WTC11 (cell line): ENCODE measurements at places on chromosomes 13 and 19. TPM values are rescaled to one million over a fixed set of nuclear protein-coding genes. Genes with fewer than 3 reads are reported as not detected.
A peak's percentile ranks its signal among the peaks of the same experiment; 100 is the strongest.

- no peak for DNase-seq
- H3K36me3 ChIP-seq, result no peaks in the 10 kb centered on the region
- no peaks in the 10 kb centered on the region for H3K27me3 ChIP-seq
- no peak overlapping the region for H3K4me3 ChIP-seq
- H3K27ac ChIP-seq, result no peak overlapping the region
- H3K4me1 ChIP-seq, result peaks cover 15% of the 10 kb centered on the region
Measured at GRCh38 chr13:48741377-48741776, 87.6 kb downstream of the CYSLTR2 start.

DNA sequence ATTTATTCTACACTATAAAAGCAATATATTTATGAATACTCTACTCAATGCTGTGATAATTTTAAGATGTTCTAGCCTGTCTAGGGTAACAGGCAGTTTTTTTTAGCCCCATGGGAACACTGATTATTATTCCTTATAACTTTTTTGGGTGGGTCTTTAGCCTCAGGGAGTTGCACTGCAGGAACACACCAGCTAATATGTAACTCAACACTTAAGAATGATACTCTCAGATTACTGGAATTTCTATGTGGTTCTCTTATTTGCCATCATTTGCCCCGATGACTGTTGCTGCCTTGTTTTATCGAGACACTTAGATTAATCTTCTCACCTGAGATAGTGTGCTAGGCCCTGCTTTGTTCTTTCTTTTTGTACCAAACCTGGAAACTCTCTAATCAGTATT, 396.9 kb upstream of the SLITRK1 start:
- no peak overlapping the region for H3K27ac ChIP-seq
- no peak for DNase-seq
- no peaks in the 10 kb centered on the region for H3K36me3 ChIP-seq
- no peaks in the 10 kb centered on the region for H3K27me3 ChIP-seq

GRCh38 chr13:26458196-26458749, 99.2 kb upstream of the WASF3 start:
- H3K27ac ChIP-seq, result no peak overlapping the region
- DNase-seq, result no peak
- no peaks in the 10 kb centered on the region for H3K4me1 ChIP-seq
- no peak overlapping the region for H3K4me3 ChIP-seq
- H3K27me3 ChIP-seq, result no peaks in the 10 kb centered on the region; the same call in none of the 2 replicates

- H3K4me3 ChIP-seq, result peak overlapping the region; percentile 89
- DNase-seq, result no peak
- no peaks in the 10 kb centered on the region for H3K27me3 ChIP-seq
- peaks cover 5% of the 10 kb centered on the region for H3K36me3 ChIP-seq
- peak overlapping the region; percentile 81 for H3K27ac ChIP-seq
Measured at GRCh38 chr19:17304386-17305215, 1.1 kb upstream of the MRPL34 start.

DNA sequence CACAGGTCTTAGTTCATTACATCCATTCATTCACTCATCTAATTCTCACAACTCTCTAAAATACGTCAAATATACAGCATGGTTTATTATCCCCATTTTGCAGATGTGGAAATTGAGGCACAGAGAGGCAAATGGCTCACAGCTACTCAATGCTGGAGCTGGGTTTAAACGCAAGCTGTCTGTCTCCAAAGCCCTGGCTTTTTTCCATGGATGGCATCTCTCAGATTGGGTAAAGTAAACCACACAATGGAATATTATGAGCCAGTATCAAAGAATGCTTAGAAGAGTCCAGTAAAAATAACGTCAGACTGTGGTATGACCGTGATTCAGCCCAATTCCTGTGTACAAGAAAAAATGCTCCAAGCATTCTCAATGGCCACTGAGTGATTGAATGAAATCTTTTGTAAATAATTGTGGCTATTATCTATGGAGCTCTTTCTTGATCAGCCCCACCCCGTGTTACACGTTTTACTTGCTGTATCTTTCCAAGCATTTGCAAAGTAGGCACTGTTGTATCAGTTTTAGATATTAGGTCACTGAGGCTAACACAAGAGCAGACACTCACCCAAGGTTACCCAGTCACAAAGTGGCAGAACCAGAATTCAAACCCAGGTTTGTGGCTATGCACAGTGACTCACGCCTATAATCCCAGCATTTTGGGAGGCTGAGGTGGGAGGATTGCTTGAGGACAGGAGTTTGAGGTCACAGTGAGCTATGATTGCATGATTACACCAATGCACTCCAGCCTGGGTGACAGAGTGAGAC, 5.5 kb upstream of the ACP7 start:
- H3K4me1 ChIP-seq, result peaks cover 11% of the 10 kb centered on the region
- DNase-seq, result no peak
- no peak overlapping the region for H3K27ac ChIP-seq
- H3K4me3 ChIP-seq, result no peak overlapping the region
- no peaks in the 10 kb centered on the region for H3K36me3 ChIP-seq

DNA sequence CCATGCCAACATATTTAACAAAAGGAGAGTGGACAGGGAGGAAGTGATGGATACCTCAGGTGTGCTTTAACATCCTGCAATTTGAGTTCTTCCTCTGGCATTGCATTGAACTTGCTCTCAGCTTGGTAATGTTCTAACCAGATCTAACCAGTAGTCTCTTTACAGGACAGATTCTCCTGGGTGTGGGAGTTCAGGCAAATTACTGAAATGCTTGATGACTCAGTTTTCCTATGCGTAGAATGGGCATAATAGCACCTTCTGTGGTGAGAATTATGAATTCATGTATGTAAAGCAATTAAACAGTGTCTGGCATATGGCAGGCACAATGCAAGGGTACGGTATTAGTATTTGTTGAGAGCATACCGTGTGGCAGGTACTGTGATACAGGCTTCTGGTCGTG, 3.6 kb downstream of the AKAP11 start:
- no peak for DNase-seq
- H3K4me1 ChIP-seq, result peaks cover 46% of the 10 kb centered on the region
- peaks cover 8% of the 10 kb centered on the region for H3K36me3 ChIP-seq
- peaks cover 4% of the 10 kb centered on the region for H3K27me3 ChIP-seq
- H3K27ac ChIP-seq, result no peak overlapping the region

- DNase-seq, result no peak
- no peak overlapping the region for H3K4me3 ChIP-seq
- H3K36me3 ChIP-seq, result peaks cover 46% of the 10 kb centered on the region
- H3K27me3 ChIP-seq, result no peaks in the 10 kb centered on the region
- H3K4me1 ChIP-seq, result peaks cover 21% of the 10 kb centered on the region
- H3K27ac ChIP-seq, result peak overlapping the region; percentile 82
Measured at GRCh38 chr13:91357613-91358386, 10.3 kb downstream of the MIR17HG start.

- H3K27ac ChIP-seq, result peak overlapping the region; percentile 75
- DNase-seq, result no peak
- H3K27me3 ChIP-seq, result no peaks in the 10 kb centered on the region
- peaks cover 25% of the 10 kb centered on the region for H3K36me3 ChIP-seq
- H3K4me3 ChIP-seq, result no peak overlapping the region
Measured at GRCh38 chr13:49733181-49733951, 42.1 kb upstream of the EBPL start.

GRCh38 chr13:106205871-106206270, 329.6 kb downstream of the EFNB2 start:
- 0 out of 2 replicates have a peak overlapping the region, but pooled peaks have one; percentile 31 for H3K27ac ChIP-seq
- H3K4me1 ChIP-seq, result peaks cover 62% of the 10 kb centered on the region
- no peak for DNase-seq
- H3K4me3 ChIP-seq, result no peak overlapping the region

GRCh38 chr19:45568732-45569131, 15.9 kb downstream of the OPA3 start:
- DNase-seq, result no peak
- H3K4me1 ChIP-seq, result peaks cover 14% of the 10 kb centered on the region
- H3K36me3 ChIP-seq, result no peaks in the 10 kb centered on the region
- no peak overlapping the region; the same call in 1 of the 2 replicates for H3K27ac ChIP-seq
- H3K4me3 ChIP-seq, result no peak overlapping the region
- no peaks in the 10 kb centered on the region for H3K27me3 ChIP-seq

DNA sequence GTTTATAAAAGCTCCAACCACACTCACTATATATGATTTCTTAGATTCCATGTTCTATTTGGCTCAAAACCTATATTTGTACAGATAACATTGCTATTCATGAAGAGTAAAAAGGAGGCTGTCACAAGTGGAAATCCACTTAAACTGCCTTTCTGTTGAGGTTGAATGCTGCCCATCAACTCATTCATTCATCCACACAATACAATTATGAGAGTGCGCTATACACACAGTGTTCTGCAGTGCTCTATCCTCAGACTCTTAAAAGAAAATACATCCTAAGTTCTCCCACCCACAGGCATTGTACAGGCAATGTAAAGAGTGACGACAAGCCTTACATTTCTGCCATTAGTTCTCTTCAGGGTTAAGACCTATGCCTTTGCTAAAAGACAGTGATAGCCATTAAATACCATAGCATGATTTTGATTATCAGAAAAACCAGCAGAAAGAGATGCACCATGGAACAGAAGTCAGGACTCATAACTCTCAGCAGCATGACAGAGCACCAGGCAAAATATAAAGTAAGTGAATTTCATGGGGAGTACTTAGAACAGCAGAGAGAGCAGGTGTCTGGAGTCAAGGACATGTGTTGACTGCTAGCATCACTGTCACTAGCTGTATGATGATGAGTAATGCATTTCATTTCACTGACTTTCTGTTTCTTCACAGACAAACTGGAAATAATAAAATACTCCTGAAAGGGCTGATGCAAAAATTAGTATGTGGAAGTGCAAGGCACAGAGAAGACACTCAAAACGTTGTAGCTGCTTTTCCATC, 218.0 kb downstream of the RBM26 start:
- DNase-seq, result no peak
- H3K27me3 ChIP-seq, result no peaks in the 10 kb centered on the region
- H3K4me1 ChIP-seq, result peaks cover 8% of the 10 kb centered on the region

DNA sequence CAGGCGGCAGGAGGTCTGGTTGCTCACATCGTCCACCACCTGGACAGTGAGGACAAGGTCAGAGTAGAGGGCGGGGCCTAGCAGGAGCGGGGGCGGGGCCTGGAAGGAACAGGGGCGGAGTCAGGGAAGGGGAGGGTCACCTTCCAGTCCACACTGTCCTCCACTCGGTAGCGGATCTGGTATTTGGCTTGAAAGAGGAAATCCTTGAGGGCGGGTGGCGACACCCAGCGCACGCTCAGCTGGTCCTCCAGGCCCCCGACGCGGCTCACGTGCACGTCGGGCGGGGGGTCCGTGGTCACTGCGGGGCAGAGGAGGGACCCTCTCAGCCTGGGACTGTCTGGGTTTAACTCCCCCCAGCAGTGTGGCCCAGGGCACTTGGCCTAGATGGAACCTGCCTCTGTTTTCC, 8.2 kb downstream of the REX1BD start:
- H3K27me3 ChIP-seq, result peaks cover 29% of the 10 kb centered on the region
- H3K36me3 ChIP-seq, result no peaks in the 10 kb centered on the region
- H3K4me1 ChIP-seq, result peaks cover 42% of the 10 kb centered on the region
- H3K27ac ChIP-seq, result 0 out of 2 replicates have a peak overlapping the region, but pooled peaks have one; percentile 20
- peak; percentile 90 for DNase-seq

GRCh38 chr13:33510350-33510970, 224.9 kb upstream of the STARD13 start:
- H3K36me3 ChIP-seq, result no peaks in the 10 kb centered on the region
- DNase-seq, result no peak
- H3K4me3 ChIP-seq, result no peak overlapping the region
- H3K27me3 ChIP-seq, result no peaks in the 10 kb centered on the region
- peaks cover 19% of the 10 kb centered on the region for H3K4me1 ChIP-seq

DNA sequence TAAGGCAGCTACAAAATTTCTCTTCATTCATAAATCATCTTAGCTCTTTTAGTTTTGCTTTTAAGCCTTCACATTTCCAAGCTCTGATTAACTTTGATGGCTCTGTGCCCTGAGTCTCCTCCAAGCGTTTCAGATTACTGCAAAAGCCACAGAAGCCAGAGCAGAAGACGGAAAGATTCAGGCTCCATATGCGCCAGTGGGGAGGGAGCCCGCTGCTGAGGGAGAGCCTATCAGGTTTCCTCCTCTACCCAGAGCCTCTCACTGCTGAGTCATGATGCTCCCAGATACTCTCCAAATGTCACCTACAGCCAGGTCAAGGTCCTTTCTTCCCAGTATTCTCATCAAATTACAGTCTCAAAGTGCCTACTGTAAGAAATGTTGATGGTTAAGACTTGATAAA, 193.6 kb downstream of the RAP2A start:
- H3K36me3 ChIP-seq, result peaks cover under 1% of the 10 kb centered on the region; the same call in 1 of the 2 replicates
- peak; percentile 26 for DNase-seq
- peaks cover 10% of the 10 kb centered on the region for H3K4me1 ChIP-seq
- H3K27ac ChIP-seq, result 0 out of 2 replicates have a peak overlapping the region, but pooled peaks have one; percentile 20
- no peaks in the 10 kb centered on the region for H3K27me3 ChIP-seq

GRCh38 chr19:47075179-47075810, 26.9 kb upstream of the TMEM160 start:
- DNase-seq, result no peak
- H3K27me3 ChIP-seq, result no peaks in the 10 kb centered on the region
- H3K36me3 ChIP-seq, result peaks cover 56% of the 10 kb centered on the region
- H3K27ac ChIP-seq, result peak overlapping the region; percentile 61
- no peaks in the 10 kb centered on the region for H3K4me1 ChIP-seq

DNA sequence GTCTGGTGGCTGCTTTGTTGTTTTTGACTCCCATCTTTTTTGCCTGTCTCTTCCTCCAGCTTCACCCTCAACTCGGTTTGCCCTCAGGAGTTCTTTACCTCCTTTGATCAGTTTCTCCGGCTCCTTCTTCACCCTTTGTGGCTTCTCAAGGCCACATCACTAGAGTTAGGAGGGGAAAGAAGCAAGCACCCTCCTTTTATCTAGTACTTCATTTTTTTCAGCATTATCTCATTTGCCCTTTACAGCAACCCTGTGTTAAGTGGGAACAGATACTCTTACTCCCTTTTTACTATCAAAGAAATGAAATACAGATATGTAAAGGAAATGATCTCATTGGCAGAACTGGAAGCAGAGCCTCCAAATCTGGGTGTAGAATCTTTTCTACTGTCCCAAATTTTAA, 26.9 kb downstream of the RAP2A start:
- H3K4me1 ChIP-seq, result peaks cover 29% of the 10 kb centered on the region
- peaks cover 10% of the 10 kb centered on the region for H3K36me3 ChIP-seq
- no peaks in the 10 kb centered on the region for H3K27me3 ChIP-seq
- DNase-seq, result no peak
- H3K27ac ChIP-seq, result no peak overlapping the region

GRCh38 chr13:40993987-40994386, 25.1 kb downstream of the ELF1 start:
- H3K36me3 ChIP-seq, result peaks cover 4% of the 10 kb centered on the region; the same call in 1 of the 2 replicates
- H3K4me3 ChIP-seq, result no peak overlapping the region
- peaks cover 35% of the 10 kb centered on the region for H3K4me1 ChIP-seq
- no peak for DNase-seq

DNA sequence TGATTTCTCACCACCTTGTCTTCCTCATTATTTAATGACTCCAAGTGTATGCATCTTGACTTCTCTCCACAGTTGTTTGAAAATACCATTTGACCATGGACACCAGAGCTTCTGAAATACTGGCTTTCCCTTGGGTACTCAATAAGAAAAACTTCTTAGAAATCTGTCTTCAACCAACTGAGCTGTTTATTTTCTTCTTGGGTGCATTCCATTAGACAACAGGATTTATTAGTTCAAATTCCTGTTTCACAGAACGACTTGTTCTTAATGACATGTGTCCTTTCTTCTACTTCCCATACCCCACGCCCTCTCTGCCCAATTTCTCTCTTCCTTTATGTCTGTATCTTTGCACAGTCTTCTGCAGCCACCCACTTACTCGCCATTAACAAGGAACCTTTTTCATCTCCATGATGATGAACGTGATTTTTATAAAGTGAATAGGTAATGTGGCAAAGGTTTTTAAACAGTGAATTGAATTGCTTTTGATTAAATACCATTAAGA, 11.3 kb upstream of the ITM2B start:
- H3K27ac ChIP-seq, result no peak overlapping the region
- H3K36me3 ChIP-seq, result peaks cover 6% of the 10 kb centered on the region
- H3K4me1 ChIP-seq, result no peaks in the 10 kb centered on the region
- DNase-seq, result no peak

The MAST1 gene
- total RNA-seq, result 24.3 to 28.4 TPM (median 27.3 TPM) in 3 replicates

The ZNF296 gene
- 13.4 to 14.8 TPM (median 13.8 TPM) in 3 replicates for total RNA-seq

The FSD1 gene
- total RNA-seq, result 61.3 to 69.2 TPM (median 65.7 TPM) in 3 replicates

The ZSCAN5C gene
- not detected in 3 replicates for total RNA-seq

The MBD3L3 gene
- total RNA-seq, result not detected in 3 replicates

The KIR3DL1 gene
- total RNA-seq, result not detected in 3 replicates
